ENCODE measurements at places on chromosomes 1 and 21.

DNA sequence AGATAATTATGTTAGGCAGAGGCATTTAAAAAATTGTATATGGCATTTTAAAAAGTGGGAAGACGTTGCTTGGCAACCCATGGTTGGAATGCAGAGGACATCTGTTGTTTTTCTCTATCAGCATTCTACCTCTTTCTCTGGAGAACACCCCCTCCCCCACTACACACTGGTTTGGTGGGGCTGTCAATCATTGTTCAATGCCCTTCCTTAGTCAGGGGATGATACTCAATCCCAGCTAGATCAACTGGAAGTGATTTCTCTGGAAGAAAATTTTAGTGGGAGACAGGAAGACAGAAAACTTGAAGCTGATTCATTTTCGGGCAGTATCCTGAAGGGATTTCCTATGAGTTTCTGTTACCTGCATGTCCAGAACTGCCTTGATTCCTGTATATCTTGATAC, 35.7 kb upstream of the CAP1 start:
- no peaks in the 10 kb centered on the region for H3K27me3 ChIP-seq
- no peak overlapping the region for H3K4me3 ChIP-seq
- no peak overlapping the region for H3K27ac ChIP-seq
- no peaks in the 10 kb centered on the region for H3K4me1 ChIP-seq
- H3K36me3 ChIP-seq: peaks cover 1% of the 10 kb centered on the region

GRCh38 chr1:45891087-45891486, 87.7 kb downstream of the MAST2 start:
- no peak overlapping the region for H3K27ac ChIP-seq
- H3K4me3 ChIP-seq: no peak overlapping the region
- peaks cover 3% of the 10 kb centered on the region for H3K36me3 ChIP-seq
- H3K4me1 ChIP-seq: peaks cover 6% of the 10 kb centered on the region
- H3K27me3 ChIP-seq: no peaks in the 10 kb centered on the region

GRCh38 chr1:187763465-187763864, 934.7 kb downstream of the PLA2G4A start:
- no peaks in the 10 kb centered on the region for H3K27me3 ChIP-seq
- H3K4me3 ChIP-seq: no peak overlapping the region
- H3K27ac ChIP-seq: no peak overlapping the region
- no peaks in the 10 kb centered on the region for H3K36me3 ChIP-seq

DNA sequence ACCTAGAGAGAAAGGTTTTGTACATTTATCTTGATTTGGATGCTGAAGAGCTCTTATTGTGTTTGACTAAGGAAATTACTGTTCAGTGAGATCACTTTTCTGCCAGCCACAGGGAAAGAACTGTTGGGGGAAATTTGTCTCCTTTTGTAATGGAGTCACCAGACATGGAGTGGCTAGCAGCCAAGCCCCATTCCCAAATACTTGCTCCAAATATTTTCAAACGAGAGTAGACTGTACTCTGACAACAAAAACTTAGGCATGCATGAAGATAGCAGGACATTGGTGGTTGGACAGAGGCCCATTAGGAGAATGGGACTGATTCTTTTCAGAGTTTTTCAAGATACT, 21.1 kb downstream of the IPO9 start:
- DNase-seq: no peak
- peak overlapping the region; percentile 91 for H3K27ac ChIP-seq
- H3K4me3 ChIP-seq: no peak overlapping the region
- H3K27me3 ChIP-seq: no peaks in the 10 kb centered on the region
- peaks cover 14% of the 10 kb centered on the region for H3K4me1 ChIP-seq

- no peaks in the 10 kb centered on the region for H3K4me1 ChIP-seq
- H3K4me3 ChIP-seq: no peak overlapping the region
- DNase-seq: no peak
- no peaks in the 10 kb centered on the region for H3K36me3 ChIP-seq
Observed at GRCh38 chr1:161374373-161374772, 6.7 kb upstream of the CFAP126 start.

- H3K4me3 ChIP-seq: no peak overlapping the region
- peaks cover 4% of the 10 kb centered on the region for H3K4me1 ChIP-seq
- H3K36me3 ChIP-seq: no peaks in the 10 kb centered on the region
- H3K27me3 ChIP-seq: peaks cover 4% of the 10 kb centered on the region
Observed at GRCh38 chr1:203549309-203549708, 55.4 kb downstream of the OPTC start.

- no peak overlapping the region for H3K27ac ChIP-seq
- H3K36me3 ChIP-seq: no peaks in the 10 kb centered on the region
- peaks cover 5% of the 10 kb centered on the region for H3K4me1 ChIP-seq
- no peak for DNase-seq
- peaks cover 49% of the 10 kb centered on the region for H3K27me3 ChIP-seq
Observed at GRCh38 chr1:159951551-159951950, 2.5 kb downstream of the SLAMF9 start.

All from progenitor cell of endocrine pancreas (in vitro differentiated cells).